ENCODE measurements at places on chromosomes 2 and 18. TPM values are rescaled to one million over a fixed set of nuclear protein-coding genes. Genes with fewer than 3 reads are reported as not detected.

DNA sequence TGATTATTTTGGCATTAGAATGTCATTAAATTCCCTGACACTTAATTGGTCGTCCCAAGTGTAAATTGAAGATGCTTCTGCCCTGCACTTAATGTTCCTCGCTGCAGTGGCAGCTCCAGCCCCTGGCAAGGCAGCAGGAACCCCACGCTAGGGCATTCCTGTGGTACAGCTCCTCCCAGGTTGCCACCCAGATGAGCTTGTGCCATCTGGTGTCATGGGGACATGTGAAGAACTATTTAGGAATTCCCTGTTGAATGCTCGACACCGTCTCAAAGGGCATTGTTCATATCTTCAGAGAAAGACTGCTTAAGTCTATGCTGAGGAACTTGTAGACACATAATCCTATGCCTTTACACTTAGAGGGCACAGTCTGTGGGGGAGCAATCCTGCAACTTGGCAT lies 38.9 kb downstream of the BCL2L11 start:
- no peak for DNase-seq

DNA sequence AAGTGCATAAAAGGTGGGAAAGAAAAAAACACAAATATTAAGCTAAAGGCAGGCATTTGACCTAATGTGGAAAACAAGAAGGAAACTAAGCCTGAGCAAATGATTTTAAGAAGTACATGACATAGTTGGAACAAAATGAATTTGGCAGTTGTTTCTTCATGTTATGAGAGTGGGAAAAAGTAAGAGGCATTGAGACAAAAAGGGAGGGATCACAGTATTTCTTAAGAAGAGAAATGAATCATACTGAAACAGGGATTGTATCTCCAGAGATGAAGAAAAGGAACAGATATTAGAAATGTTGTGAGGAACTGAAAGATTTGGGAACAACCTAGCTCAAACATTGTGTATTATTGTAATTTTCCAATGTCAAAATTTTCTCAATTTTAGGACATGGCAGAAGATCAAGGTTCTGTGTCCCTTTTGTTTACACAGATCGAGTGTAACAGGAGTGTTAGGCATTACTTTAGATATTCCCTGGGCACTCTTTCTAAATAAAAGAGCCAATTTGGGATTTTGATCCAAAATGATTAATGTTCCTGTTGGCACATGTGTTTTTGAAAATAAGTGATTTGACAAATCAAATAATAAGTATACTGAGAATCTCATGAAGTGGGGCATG lies 98.6 kb downstream of the CALCRL start:
- no peak for DNase-seq

GRCh38 chr2:75788902-75789301 lies 78.2 kb upstream of the GCFC2 start:
- DNase-seq = no peak

GRCh38 chr18:549967-550366 lies 30.2 kb upstream of the CETN1 start:
- DNase-seq = no peak

The COL4A4 gene
- 0.11 TPM for total RNA-seq

The ACTG2 gene
- total RNA-seq = 10.0 TPM

The LOXHD1 gene
- total RNA-seq = 0.14 TPM

The OTOS gene
- total RNA-seq = not detected

The NPHP1 gene
- 5.1 TPM for total RNA-seq

The OTX1 gene
- total RNA-seq = 0.87 TPM

The C2orf80 gene
- total RNA-seq = not detected

The DUSP28 gene
- 4.3 TPM for total RNA-seq

The CPLX4 gene
- not detected for total RNA-seq

The AGXT gene
- not detected for total RNA-seq
